ENCODE measurements at places on chromosomes 4 and X. TPM values are rescaled to one million over a fixed set of nuclear protein-coding genes. Genes with fewer than 3 reads are reported as not detected.

GUCY1A1 gene
- polyA plus RNA-seq: 2.7 TPM

CORIN gene
- polyA plus RNA-seq: not detected

LPAR4 gene
- not detected for polyA plus RNA-seq

NAA15 gene
- polyA plus RNA-seq: 22.5 TPM

SPINK2 gene
- 5.9 TPM for polyA plus RNA-seq

DNA sequence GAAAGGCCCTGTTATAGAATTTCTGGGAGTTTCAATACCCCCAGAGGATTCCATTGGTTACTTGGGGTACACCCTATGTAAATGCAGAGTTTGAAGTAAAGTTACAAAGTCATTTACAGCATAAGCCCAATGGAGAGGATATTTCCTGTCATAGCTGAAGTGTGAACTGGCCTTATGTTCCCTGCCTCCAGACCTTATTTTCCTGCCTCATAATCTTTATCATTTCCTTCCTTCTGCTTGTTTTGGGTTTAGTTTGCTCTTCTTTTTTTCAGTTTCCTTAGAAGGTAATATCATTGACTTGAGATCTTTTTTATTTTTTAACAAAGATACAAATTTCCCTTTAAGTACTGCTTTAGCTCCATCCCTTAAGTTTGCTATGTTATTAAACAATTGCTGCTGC, 85.4 kb downstream of the PPEF1 start:
- no peak overlapping the region for H3K27ac ChIP-seq
- H3K4me3 ChIP-seq: no peak overlapping the region
- H3K4me1 ChIP-seq: no peaks in the 10 kb centered on the region
- H3K27me3 ChIP-seq: no peaks in the 10 kb centered on the region
- no peak for DNase-seq
- no peaks in the 10 kb centered on the region for H3K36me3 ChIP-seq

GRCh38 chr4:89797117-89797516, 39.8 kb downstream of the SNCA start:
- DNase-seq: no peak
- no peaks in the 10 kb centered on the region for H3K27me3 ChIP-seq

DNA sequence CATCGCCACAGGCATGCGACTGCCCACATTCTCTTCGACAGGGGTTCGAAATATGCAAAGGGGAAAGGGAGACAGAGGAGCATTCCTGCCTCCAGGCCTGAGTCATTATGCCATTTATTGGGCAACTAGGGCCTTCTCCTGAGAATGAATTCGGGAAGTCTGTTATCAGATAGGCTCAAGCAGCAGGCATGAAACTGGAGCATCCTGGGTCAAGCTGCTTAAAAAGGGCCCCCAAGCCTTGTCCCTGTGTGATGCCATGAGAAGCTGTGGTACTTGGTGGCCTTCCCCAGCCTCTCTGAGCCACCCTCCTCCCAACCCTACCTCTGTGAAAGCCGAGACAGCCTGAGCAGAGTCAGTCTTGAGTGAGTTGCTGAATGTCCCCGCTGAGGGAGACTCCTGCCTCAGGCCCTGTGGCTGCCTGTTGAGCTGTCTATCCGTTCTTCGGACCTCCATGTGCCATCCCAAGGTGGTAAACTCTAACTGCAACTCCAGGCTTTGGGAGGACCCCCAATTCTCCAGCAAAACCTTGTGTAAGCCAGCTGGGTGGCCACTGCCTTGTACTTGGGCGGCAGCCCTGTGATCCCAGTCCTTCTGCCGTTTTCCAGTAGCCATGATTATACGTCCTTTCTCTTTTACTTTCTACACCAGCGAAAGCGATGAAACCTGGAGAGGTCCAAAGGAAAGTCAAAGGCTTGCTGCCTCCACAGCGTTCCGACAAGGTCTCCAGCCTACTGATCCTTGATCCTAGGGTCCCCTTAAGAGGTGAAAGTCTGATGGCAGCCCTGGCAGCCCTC, 37.7 kb downstream of the NBDY start:
- H3K36me3 ChIP-seq: no peaks in the 10 kb centered on the region
- H3K4me3 ChIP-seq: peak overlapping the region; percentile 97
- peaks cover 42% of the 10 kb centered on the region for H3K4me1 ChIP-seq
- H3K27me3 ChIP-seq: no peaks in the 10 kb centered on the region

GRCh38 chr4:183053681-183054080, 45.4 kb upstream of the WWC2 start:
- no peak overlapping the region for H3K4me3 ChIP-seq
- H3K27ac ChIP-seq: no peak overlapping the region
- no peaks in the 10 kb centered on the region for H3K4me1 ChIP-seq
- DNase-seq: no peak
- peaks cover 2% of the 10 kb centered on the region for H3K27me3 ChIP-seq
- H3K36me3 ChIP-seq: no peaks in the 10 kb centered on the region

Measured in naive B cell (primary cell).